ENCODE measurements at places on chromosomes 5 and 9.

DNA sequence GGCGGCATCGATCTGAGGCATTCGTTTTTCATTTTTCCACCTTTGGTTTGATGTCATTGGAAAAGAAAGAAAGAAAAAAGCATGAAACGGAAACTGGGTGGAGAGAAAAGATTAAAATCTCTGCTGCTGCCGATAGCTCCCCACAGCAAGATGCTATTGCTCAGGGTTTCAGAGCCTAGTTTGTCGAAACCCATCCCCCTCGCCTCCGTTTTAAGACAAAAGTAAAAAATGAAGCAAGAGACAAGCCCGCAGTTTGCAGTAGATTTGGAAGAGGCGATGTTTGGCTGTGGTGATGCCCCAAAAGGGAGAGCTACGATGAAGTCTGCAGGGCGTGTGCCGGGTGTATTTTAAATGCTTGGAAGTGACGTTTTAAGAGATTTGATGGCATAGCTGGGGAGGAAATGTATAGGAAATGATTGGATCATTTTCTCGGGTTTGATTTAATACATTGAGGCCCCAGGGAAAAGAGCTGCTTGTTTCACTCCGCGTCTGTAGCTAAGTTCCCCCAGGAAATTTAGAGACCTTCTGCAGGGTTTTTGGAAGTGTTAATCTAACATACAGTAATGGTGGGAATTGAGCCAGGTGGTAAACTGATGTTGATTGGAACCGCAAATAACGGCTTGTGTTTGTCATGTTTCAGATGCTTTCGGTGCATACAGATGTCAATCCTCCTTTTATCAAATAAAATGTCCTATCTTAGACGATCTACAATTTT lies 909 bp downstream of the NDFIP1 start:
- peak; percentile 37 for DNase-seq

DNA sequence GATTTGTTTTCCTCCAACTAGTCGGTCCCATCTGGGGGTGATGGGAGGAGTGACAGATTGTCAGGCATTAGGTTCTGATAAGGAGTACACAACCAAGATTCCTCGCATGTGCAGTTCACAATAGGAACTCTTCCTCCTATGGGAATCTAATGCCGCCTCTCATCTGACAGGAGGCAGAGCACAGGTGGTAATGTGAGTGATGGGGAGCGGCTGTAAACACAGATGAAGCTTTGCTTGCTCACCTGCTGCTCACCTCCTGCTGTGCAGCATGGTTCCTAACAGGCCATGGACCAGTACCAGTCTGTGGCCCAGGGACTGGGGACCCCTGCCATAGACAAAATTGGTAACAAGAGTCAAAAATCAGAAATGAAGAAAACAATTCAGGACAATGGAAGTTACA lies 173.3 kb upstream of the HMHB1 start:
- no peak for DNase-seq

- DNase-seq: no peak
Measured at GRCh38 chr5:107736638-107737037, 65.9 kb upstream of the EFNA5 start.

GRCh38 chr9:29637471-29638237 lies 2064.4 kb upstream of the C9orf72 start:
- DNase-seq: no peak

DNA sequence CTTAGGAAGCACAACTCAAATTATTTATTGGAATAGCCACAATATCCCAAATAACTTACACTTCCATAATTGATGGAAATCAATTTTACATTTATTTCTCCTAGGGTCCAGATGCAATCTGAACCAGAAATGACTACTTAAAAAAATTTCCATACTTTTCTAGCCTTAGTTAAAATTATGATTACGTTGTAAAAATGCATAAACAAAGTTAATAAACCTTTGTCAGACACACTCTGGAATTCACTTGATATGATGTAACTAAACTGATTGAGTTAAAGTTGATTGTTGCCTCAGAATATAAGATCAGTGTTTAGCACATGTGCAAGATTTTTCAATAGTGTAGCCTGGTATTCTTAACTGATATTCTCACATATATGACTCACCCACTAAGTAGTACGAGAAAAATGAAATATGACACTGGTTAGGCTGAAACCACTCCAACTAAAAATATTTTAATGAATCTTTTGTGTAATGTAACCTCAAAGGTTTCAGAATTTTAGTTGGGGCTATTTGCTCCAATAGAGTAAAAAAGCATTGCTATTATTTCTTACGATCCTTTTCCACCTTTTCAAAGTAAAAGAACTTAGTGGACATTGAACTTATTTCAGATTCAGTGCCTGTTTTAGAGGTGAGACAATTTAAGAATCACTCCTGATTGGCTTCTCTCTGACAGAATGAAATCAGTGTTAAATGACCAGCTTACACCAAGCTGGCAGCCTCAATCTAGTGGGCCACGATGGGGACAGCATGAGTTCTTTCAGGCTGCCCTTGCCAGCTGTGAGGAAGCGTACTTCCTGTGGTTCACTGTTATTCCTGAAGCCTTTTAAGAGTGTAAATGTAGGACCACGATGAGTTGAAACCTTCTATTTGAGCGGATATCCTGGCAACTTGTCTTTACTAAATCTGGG lies 277.2 kb upstream of the CDH9 start:
- DNase-seq: no peak

DNA sequence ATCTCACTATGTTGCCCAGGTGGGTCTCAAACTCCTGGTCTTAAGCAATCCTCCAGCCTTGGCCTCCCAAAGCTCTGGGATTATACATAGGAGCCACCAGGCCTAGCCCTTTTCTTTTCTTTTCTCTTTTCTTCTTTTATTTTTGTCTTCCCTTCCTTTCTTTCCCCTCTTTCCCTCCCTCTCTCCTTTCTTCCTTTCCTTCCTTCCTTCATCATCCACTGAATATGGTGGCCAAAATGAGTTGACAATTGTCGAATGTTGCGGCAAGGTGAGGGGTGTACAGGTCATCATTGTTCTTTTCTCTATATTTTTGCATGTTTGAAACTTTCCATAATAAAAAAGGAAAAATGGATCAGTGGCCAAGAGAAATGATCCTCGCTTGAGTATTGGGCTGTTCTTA lies 32.1 kb upstream of the BASP1 start:
- DNase-seq: no peak

- DNase-seq: no peak
Measured at GRCh38 chr9:38424918-38425317, 664 bp upstream of the IGFBPL1 start.

- no peak for DNase-seq
Measured at GRCh38 chr9:87570000-87570908, 72.6 kb downstream of the DAPK1 start.

DNA sequence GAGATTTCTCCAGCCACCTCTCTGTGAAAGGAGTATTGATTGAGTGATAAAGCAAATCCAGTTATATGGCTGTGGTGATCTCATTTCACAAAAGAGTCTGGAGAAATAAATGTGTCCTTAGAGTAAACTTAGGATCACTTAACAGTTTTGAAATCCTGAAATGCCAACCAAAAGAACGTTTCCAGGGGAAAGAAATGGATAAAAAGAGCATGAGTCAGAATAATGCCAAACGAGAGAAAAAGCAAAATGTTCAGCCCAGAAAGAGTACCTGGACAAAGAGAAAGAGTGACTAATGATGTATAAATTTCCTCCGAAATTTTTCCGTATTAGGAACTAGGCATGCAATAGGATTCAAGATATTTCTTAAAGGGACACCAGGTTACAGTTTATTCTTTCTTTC lies 463.1 kb upstream of the CDH10 start:
- no peak for DNase-seq

DNA sequence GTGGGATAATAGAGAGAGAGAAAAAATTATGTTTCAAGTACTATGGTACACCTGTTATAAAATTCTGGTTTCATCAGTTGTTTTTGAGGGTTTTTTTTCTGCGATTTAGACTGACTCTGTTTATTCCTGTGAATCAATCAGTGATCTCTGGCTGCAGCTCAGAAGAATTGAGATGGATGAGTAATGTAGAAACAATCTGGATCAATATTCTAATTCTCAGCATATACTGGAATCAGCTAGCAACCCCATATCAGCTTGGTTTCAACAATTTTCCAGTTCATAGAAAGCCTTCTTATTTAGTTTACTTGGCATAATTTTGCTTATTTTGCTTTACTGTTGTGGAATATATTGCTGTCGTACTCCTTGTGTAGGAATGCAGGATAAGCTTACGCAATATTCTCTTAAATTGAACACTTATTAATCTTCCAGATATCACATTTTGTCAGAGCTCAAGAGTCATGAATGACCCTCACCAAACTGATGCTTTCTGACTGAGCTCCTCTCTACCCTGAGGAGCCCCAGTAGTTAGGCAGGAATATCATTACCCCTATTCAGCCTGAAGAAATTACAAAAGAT lies 42.9 kb downstream of the SHC3 start:
- no peak for DNase-seq

DNA sequence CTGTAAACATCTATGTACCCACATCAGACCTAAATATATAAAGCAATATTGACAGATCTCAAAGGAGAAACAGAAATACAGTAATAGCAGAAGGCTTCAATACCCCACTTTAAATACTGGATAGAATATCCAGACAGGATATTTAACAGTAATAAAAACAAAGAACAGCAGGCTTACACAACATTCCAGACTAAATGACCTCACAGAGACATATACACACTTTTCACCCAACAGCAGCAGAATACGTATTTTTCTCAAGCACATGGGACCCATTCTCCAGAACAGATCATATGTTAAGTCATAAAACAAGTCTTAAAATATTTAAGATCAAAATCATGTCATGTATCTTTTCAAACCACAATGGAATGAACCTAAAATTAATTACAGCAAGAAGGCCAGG lies 76.8 kb downstream of the CAMSAP1 start:
- DNase-seq: no peak

- DNase-seq: no peak
Measured at GRCh38 chr5:178808886-178809285, 50.9 kb upstream of the ZNF354B start.

DNA sequence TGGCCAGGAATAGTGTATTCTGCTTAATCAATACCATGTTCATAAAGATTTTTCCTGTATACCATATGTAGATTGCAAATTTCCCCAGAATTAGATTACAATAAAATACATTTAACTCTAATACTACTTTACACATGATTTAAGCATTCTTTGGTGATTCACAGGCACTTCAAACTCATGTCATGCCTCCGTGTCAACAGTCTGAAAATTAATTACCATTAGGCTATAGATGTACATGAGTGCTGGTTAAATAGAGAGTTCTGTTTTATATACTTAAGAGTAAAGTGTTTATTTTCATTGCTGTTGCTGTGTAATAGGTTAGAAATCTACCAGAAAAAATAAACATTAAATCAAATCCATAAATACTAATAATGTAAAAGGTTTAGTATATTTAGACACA lies 159.8 kb downstream of the ZSWIM6 start:
- DNase-seq: no peak

GRCh38 chr9:108662956-108663355 lies 192.8 kb downstream of the ACTL7B start:
- DNase-seq: no peak

DNA sequence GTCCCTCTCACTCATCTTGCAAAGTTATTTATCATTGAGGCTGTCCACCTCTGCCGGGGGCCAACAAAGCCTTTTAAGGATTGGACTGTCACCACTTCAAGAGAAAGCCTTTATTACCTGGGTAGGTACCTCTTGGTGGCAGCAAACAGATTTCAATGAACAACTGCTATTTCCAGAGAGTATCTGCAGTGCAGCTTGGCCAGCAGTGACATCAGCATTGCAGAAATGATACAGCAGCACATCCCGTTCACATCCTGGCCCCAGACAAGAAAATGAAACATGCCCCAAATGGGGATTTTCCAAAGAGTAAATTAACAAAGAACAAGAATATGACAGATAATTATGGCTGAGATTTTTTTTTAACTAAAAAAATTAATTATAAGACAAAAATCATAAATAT lies 2.3 kb upstream of the SPATA6L start:
- DNase-seq: no peak

- no peak for DNase-seq
Measured at GRCh38 chr9:109789556-109789955, 9.6 kb downstream of the PALM2AKAP2 start.

DNA sequence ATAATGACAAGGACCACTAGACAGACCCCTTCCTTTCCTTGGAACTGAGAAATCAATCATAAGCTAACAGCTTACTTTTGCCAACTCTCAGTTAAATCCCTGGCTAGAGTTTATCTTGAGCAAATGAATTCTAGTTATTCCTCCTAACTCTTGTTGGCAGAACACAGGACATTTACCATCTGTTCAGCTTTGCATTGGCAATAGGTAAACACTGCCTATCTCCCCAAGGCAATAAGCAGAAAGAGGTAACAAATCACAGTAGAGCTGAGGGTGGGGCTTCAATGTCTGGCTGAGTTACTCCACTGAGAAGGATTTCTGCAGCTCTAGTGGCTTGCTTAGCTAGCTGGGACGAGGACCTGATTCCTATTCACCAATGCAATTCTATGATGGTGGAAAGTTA lies 503.3 kb upstream of the GRIA1 start:
- no peak for DNase-seq

DNA sequence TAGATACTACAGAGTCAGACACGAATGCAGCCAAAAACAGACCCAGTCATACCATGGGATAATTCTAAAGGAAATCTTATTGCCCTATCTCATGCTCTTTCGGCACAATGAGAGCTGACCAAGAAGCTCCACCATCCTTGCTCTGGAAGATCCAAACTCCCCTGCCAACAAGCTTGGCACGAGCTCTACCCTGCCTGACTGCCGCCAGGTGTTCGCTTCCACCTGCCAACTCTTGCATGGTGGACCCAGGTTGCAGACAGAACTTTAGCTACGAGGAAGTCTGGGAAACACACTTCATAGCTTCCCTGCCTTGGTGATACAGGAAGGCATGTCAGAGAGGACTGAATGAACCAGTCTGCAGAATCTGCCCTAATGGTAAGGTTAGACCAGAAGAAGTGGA lies 355.0 kb downstream of the DRD1 start:
- DNase-seq: no peak

DNA sequence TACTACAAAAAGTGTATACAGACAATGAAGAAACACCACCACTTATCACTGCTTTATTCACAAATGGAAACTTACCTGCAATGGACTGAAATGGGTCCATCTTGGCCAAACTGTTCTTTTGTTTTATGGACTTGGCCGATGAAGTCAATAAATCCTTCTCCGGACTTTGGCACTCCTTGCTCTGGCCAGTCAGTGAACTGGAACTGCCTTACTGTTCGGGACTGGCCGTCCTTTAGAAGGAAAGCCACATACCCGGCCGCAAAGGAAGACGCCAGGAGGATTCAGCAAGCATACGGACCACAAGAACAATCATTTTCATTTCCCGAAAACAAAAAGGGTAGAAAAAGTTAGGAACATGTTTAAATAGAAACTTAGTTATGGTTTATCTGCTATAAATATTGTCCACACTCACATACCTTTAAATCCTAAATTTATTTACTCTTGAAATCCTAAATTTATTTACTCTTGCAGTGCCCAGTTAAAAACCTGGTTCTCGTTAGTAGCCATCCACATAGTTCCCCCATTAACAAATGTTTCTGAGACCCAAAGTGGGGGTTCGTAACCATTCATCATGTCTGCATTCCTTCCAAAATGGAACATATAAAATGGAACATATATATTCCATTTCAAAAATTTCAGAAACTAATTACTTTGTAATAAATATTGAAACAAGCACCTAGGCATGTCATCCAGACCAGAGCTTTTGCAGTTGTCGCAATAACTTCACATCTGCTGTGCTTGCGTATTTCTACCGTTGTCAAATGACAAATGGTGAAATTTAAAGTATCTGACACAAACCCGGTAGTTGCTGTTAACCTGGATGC lies 532.1 kb upstream of the DMAC1 start:
- no peak for DNase-seq
